Activated CD8-positive, alpha-beta memory T cell treated with anti-CD3 and anti-CD28 coated beads for 36 hours (primary cell): ENCODE measurements at places on chromosomes 2 and 18. TPM values are rescaled to one million over a fixed set of nuclear protein-coding genes. Genes with fewer than 3 reads are reported as not detected.

DSC2 gene
- not detected for total RNA-seq

EML6 gene
- 0.89 TPM for total RNA-seq

TXNDC2 gene
- not detected for total RNA-seq

SELENOI gene
- 58.4 TPM for total RNA-seq

NTSR2 gene
- total RNA-seq = not detected

SH2D6 gene
- 0.88 TPM for total RNA-seq

MYCN gene
- total RNA-seq = not detected

ZNF521 gene
- not detected for total RNA-seq

CCBE1 gene
- total RNA-seq = not detected

BMP10 gene
- total RNA-seq = not detected

DNER gene
- total RNA-seq = not detected

GPR45 gene
- not detected for total RNA-seq

ATOH8 gene
- total RNA-seq = not detected

OSBPL6 gene
- 2.7 TPM for total RNA-seq

AGXT gene
- total RNA-seq = not detected

LYG2 gene
- total RNA-seq = not detected

LOXHD1 gene
- not detected for total RNA-seq

HJURP gene
- total RNA-seq = 53.9 TPM

STPG4 gene
- total RNA-seq = 0.32 TPM

POTEC gene
- total RNA-seq = not detected

LIPG gene
- total RNA-seq = 0.13 TPM

RBM44 gene
- total RNA-seq = 0.25 TPM
